Right ventricle myocardium inferior (tissue), 1 donor: ENCODE measurements at places on chromosomes 2 and 18. TPM values are rescaled to one million over a fixed set of nuclear protein-coding genes. Genes with fewer than 3 reads are reported as not detected.

- DNase-seq, result no peak
Measured at GRCh38 chr18:56984731-56985130, 162.2 kb upstream of the BOD1L2 start.

HRH4 gene
- 0.19 TPM for total RNA-seq

IL1R2 gene
- total RNA-seq, result 1.3 TPM

DYNAP gene
- not detected for total RNA-seq

ANKRD36 gene
- 5.6 TPM for total RNA-seq

DNA sequence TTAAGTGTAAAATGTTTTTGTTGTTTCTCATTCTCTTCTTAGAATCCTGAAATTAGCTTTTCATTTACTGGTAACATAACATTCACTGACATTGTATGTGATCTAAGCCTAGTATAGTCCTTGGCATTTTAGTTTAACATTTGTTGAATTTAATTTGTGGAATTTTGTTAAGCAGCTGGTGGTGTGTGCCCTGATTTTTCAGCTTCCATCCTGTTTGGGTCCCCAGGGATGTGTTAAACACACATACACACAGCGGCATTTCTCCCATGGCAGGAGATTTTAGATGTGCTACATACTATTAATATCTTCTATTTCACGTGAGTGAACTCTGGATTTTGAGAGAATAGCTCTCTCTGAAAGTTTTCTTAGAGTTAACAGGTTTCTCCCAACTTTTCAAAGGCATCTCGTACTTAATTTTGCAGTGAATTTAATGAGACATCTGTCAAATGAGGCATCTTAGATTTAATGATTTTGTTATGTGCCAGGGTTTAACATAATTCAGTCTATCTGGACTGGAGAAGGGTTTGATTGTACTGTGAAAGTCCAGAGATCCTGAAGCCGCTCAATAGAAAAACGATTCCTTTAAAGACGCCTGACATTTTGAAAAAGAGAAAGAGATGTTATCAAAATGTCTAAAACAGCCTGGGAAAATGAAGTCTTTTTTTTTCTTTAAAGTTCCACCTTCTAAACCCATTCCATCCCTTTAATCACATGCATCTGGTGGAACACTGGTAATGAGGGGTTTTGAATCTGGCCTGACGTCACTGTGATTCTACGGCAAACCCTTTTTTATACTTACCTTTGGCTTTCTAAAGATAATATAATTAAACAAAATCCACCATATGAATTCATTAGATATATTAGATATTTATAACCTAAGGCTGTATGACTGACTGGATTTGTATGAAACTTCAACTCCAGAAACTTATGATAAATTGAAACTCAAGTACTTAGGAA is 6.8 kb downstream of the PHLPP1 start:
- DNase-seq, result no peak

DNA sequence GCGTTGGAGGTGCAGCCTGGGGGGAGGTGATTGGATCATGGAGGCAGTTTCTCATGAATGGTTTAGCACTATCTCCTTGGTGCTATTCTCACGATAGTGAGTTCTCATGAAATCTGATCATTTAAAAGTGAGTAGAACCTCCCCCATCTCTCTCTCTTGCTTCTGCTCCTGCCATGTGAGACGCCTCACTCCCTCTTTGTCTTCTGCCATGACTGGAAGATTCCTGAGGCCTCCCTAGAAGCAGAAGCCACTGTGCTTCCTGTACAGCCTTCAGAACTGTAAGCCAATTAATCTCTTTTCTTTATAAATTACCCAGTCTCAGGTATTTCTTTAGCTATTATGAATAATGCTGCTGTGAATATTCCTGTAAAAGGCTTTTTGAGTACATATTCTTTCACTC is 52.9 kb downstream of the SERPINB7 start:
- DNase-seq, result no peak

RPRM gene
- not detected for total RNA-seq

GRCh38 chr2:191907545-191907944 is 60.7 kb upstream of the CAVIN2 start:
- DNase-seq, result no peak

IRS1 gene
- 15.9 TPM for total RNA-seq

DNAH7 gene
- 0.05 TPM for total RNA-seq

YES1 gene
- total RNA-seq, result 23.5 TPM

- no peak for DNase-seq
Measured at GRCh38 chr2:234679741-234680687, 183.1 kb upstream of the ARL4C start.

PPIL3 gene
- 21.1 TPM for total RNA-seq

- DNase-seq, result no peak
Measured at GRCh38 chr2:175154661-175155082, 13.3 kb downstream of the ATF2 start.

POTEI gene
- not detected for total RNA-seq

GRCh38 chr2:54503192-54503591 is 47.1 kb downstream of the SPTBN1 start:
- no peak for DNase-seq

DNA sequence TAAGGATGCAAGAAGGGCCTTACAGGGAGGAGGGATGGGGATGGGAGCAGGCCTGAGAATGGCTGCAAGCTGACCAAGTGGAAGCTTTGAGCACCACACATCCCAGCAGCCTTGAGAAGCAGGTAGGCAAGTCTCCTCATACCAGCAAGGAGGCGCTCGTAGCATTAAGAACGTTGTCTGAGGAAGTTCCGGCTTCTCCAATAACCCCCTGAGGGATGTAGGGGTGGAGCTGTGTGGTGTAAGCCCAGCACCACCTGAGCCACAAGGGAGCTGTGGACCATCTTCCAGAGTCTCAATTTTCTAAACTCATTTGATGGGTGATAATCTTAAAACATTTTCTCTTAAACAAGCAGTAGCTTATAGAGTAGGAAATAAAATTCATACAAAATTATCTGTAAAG is 50.6 kb downstream of the ST3GAL5 start:
- DNase-seq, result no peak

MTX2 gene
- 51.0 TPM for total RNA-seq

CRYGD gene
- total RNA-seq, result not detected

GRCh38 chr18:39435996-39436395 is 1870.4 kb upstream of the CELF4 start:
- DNase-seq, result no peak

DNA sequence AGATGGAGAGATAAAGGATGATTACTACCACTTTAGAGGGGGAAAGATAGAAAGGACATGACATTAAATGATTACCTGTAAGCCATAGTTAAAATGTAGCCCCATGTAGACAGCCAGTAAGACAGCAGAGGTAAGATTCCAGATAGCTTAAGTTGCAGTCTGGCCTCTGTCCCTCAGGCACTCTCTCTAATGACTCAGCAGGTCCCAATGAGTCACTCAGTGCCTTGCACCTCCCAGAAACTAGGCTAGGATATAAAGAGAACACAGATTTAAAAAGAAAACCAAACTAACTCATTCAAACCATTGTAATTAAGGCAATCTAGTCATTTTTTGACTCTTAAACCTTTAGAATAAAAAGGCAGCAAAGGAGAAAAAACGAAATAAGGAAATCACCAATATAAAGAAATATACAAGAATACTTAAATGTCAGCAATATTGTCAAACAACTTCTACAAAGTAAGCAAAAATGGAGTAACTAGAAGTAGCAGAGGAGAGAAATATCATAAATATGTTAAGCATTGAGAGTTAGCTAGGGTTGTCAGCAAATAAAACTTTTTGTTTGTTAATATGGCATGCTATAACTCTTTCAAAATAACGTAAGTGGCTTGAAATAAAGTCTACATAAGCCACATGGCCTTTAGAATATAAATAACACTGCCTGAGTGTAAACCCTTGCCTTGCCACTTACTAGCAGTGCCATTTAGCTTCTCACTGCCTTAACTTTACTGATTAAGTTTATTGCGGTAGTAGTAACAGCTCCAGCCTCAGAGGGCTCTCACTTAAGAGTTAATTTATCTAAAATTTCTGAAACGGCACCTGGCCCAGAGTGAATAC is 48.5 kb downstream of the SOCS6 start:
- DNase-seq, result no peak

DNA sequence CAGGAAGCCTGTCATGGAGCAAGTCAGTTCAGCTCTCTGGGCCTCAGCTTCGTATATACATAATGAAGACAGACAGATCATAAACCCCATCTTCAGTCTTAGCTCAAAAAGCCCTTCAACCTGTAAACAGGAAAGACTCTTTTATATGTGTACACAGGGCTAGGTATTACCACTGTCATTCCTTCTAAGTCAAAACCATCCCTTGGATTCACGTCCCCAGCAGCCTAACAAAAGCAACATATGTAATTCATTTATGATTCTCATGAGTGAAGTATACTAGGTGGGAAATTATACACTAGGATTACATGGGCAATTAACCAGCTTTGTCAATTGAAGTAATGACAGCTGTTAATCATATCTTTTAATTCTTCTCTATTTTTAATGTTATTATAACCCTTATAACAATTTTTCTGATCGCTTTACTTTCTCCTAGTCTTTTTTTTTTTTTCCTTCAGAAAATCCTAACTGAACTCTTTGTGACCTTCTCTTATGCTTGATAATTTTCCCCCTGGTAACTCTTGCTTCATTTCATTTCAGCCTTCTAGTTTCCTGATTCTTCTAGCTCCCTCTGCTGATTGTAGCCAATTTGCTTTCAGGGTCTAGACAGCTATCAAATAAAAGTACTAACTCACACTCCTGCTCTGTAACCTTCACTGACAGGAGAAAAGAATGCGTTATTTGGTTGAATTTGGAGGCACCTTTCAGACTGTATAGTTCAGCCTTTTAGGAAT is 99.7 kb downstream of the RBM43 start:
- DNase-seq, result no peak

ST3GAL5 gene
- total RNA-seq, result 6.8 TPM

DNA sequence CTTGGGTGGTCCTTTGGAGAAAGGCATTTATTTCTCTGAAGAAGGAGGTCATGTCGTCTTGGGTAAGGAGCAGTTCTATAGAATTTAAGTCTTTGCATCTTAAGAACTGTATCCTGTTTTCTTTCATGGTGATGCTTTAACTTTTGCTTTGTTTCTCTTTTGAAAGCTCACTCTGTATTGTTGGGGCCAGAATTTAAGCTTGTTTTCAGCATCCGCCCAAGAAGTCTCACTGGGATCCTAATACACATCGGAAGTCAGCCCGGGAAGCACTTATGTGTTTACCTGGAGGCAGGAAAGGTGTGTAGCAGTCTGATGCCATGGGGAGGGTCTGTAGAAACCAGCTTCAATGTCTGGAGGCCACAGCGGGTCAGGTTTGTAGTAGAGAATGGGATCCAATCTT is 64.7 kb upstream of the TTC39C start:
- DNase-seq, result no peak

DNA sequence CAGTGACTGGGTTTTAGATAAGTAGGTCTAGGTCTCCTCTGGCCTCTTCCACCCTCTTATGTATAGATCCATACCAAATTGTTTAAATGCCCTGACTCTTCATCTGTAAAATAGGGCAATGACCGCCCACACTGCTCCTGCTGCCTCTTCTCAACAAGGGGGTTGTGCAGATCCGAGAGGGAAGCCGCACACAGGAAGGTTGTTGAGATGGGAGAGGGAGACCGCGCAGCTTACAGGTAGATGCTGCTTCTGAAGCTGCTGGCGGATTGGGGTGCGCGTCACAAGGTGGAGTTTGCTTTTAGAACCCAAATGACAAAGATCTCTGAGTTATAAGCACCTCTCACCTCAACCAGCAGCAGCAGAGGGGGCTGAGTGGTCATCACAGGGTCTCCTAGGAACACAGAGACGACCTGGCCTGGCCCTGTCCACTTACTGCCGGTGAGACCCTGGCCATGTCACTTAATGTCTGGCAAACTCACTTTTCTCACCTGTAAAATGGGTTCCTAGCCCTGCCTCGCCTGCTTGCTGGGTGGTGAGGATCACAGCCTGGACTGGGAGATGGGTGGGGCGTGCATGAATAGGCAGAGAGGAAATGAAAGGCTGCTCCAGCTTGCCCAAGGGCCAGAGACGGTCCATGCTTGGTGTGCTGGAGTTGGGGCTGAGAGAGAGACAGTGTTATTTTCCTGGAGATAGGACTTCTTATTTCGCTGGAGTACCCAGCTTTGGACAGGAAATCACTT is 251.3 kb downstream of the EIPR1 start:
- no peak for DNase-seq

GRCh38 chr2:176589825-176590440 is 320.7 kb downstream of the MTX2 start:
- no peak for DNase-seq

LHCGR gene
- 0.11 TPM for total RNA-seq

DNA sequence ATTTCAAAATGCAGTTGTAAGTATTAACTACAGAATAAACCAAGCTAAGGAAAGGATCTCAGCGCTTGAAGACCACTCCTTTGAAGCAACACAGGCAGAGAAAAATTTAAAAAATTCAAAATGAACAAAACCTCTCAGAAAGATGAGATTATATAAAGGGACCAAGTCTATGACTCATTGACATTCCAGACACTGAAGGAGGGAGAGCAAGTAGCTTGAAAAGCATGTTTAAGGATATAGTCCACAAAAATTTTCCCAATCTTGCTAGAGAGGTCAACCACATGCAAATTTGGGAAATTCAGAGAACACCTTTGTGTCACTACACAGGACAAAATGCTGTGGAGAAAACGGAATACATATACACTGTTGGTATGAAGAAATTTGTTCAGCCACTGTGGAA is 112.6 kb upstream of the MC4R start:
- DNase-seq, result no peak

DNA sequence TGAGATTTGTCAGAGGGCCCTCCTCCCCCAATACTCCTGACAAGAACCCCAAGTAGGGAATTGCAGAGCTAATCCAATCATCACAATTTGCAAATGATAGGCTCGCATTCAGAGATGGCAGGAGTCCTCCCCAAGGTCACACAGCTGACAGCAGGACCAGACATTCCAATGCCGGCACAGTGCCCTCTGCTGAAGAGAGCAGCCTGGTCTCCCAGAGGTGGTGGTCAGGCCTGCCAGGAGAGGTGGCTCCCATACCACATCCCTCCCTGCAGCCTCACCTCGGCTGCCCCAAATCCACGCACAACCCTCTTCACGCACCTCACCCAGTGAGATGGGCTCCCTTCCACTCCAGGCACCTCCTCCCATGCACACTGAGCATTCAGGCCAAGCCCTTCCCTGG is 25.4 kb downstream of the EN1 start:
- DNase-seq, result no peak

MBOAT2 gene
- total RNA-seq, result 13.9 TPM

DNA sequence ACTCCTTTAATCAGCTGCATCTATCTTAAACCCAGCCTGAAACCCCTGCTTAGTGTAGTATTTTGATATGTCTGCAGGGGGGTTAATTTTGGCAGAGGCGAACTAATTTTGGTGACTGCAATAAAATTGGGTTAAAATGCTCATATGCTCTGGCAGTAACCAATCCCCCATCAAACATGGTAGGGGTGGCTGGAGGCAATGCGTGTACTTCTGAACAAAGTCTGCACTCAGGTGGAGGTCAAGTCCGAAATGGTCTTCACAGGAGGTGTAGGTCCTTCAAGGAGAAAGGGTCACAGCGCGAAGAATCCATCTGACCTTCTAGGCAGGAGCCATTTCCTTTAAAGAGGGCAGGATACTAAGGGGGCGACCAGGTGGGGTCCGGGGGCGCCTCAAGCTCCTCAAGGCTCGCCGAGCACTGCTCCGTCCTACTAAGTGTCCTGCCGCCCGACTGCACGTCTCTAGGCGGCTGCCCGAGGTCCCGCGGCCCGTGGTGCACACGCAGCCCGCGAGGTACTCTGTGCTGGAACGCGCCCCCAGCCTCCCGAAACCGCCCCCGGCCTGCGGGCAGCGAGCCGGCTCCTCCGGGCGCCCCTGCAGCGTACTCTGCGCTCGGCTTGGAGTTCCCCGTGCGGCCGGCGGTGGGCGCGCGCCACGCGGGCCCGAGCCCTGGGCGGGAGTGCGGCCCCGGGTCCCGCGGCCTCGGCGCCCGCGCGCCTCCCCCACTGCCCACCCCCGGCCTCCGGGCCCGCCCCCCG is 1.7 kb upstream of the LDLRAD4 start:
- DNase-seq, result no peak
